ENCODE measurements at places on chromosomes 5 and 9.

DNA sequence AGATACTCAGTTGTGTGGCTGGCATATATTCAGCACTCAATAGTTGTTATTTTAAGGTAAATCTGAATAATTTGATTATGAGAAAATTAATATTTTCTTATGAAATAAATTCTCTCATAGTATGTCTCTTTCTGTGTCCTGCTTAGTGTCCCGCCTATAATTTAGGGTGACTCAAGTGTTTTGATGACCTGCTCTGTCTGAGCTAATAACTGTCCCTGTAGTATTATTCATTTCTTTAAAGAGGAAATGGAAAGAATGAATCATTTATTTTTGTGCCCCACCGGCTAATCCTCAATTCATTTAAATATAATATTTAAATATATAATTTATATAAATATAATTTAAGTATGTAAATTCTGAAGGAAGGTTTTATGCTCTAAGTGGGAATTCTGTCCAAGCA is 4.1 kb downstream of the SLC1A1 start:
- no peak for DNase-seq

GRCh38 chr5:72032788-72033187 is 74.5 kb upstream of the MAP1B start:
- DNase-seq: no peak

GRCh38 chr9:106287091-106287631 is 575.8 kb upstream of the ZNF462 start:
- no peak for DNase-seq

GRCh38 chr5:157915638-157916037 is 56.7 kb upstream of the CLINT1 start:
- no peak for DNase-seq

DNA sequence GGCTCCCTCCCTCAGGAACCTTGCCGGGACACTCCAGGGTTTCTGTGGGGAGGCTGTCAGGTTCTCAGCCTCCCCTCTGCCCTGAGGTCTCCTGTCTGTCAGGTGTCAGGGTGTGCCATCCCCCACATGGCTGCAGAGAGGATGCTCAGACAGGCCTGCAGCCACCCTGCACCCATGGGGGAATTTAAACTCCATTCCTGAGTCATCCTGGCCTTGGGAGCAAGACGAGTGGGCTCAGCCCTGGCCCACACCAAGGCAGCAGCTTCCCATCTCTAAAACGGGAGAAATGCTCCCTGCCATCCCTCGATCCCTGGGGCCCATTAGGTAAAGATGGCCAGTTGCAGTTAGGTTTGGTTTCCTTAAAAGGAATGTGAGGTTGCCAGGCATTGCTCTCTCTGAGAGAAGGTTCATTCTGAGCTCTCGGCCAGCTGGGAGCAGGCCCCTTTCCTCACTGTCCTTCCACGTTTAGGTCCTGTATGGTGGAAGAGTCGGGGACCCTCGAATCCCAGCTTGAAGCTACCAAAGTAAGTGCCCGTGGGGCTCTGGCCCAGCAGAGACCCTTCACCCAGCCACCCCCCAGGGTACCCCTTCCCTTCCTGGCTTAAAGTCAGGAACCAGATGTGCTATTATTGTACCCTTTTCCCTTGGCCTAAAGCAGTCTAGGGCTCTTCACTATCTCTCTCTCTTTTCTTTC is 26.6 kb downstream of the DYNC2I2 start:
- DNase-seq: no peak

GRCh38 chr5:96629774-96630173 is 32.4 kb upstream of the CAST start:
- DNase-seq: no peak

GRCh38 chr5:79510638-79511037 is 3.3 kb downstream of the HOMER1 start:
- DNase-seq: no peak

- no peak for DNase-seq
Observed at GRCh38 chr5:163542771-163543170, 37.4 kb downstream of the MAT2B start.

DNA sequence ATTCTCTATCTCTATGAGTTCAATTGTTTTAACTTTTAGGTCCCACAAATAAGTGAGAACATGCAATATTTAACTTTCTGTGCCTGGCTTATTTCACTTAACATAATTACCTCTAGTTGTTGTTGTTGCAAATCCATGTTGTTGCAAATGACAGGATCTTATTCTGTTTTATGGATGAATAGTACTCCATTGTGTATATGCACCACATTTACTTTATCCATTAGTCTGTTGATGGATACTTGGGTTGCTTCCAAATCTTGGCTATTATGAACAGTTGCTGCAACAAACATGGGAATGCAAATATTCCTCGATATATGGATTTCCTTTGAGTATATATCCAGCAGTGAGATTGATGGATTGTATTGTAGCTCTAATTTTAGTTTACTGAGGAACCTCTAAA is 36.3 kb downstream of the MEGF9 start:
- DNase-seq: no peak

- DNase-seq: no peak
Observed at GRCh38 chr9:33287087-33287490, 3.2 kb upstream of the NFX1 start.

- no peak for DNase-seq
Observed at GRCh38 chr5:139575751-139576150, 14.6 kb downstream of the UBE2D2 start.

DNA sequence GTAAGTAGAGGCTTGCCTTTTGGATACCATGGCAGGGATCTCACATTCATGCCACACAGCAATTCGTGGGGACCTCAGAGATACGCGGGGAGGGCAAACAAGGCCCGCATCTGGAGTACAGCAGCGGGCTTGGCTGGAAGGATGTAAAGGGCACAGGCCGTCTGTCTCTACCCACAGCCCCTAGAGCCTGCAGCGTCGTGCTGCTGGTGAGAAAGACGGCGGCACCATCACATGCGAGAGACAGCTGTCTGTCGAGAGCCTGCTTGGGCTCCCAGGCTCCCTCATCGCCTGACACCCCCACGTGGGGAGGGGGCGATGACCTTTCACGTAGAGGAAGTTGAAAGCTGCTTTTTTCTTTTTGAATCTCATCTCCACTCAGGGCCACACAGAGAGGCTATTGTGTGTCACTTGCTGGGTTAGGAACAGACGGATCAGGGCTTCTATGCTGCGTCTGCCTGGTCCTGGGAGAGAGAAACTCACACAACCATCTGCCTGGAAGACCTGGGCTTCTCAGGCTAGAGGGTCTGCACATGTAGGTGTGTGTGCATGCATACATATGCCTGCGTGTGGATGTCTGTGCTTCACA is 134.6 kb upstream of the PPP1R26 start:
- DNase-seq: peak; percentile 4

DNA sequence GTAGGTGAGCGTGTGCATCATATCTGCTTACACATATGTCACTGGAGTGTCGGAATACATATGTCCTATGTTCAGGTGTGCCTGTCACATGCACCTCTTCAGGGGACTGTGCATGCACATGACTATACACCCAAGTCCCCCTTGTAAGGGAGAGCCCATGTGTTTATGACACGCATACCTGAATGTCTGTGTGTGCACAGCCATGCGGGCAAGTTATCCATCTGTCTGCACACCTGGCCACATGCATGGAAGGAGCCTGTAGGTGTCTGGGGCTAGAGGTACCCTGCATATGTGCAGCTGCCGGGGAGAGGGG is 622 bp upstream of the RGS14 start:
- DNase-seq: no peak

DNA sequence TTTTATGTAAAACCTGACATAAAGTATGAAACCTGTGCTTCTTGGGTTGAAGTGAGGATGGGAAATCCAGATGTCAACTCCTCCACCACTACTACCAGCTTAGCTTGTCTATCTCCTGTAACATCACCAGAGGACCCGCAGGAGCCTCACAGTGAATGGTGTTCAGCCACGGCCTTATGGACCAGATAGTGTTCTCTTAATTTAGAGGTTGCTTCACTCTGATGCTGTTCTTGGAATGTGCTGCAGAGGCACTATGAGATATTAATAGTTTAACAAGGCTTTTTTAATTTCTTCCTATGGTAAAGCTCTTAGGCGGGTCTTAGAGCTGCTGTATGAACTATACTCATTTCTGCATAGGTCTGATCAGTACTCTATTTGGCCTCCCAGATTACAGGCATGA is 27.9 kb downstream of the NFX1 start:
- no peak for DNase-seq

GRCh38 chr5:110726249-110727024 is at the start of gene TMEM232:
TSS of gene TMEM232 (minus strand) at chr5:110726671. CDS start at chr5:110667352, 59,319 bp downstream.
- DNase-seq: peak; percentile 75

- no peak for DNase-seq
Observed at GRCh38 chr5:32476891-32477290, 32.4 kb upstream of the ZFR start.

DNA sequence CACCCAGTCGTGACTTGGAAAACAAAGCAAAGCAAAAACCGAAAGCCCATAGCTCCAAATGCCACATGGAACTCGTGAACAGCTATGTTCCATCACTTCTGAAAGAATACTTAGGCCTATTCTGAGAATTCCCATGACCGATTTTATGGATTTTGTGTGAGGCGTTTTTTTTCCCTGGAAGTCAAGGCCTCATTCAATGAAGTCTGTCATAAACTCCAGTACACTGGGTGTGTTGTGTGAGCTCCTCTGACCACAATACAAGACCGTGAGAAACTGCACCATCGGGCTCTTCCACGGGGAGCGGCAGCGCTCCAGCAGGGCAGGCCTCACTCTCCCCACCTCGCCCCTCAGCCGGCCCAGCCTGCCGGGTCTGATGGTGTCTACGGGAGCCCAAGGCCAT is 209.5 kb downstream of the FANCC start:
- no peak for DNase-seq

GRCh38 chr9:114261026-114261425 is 61.9 kb upstream of the ORM1 start:
- DNase-seq: peak; percentile 30

GRCh38 chr5:40797273-40798011 is 732 bp downstream of the PRKAA1 start:
- DNase-seq: peak; percentile 73

All from WTC11 (cell line).